IMR-90 (cell line): ENCODE measurements at places on chromosomes 16 and 17.

GRCh38 chr17:37691807-37692206 is 48.6 kb upstream of the DDX52 start:
- H3K4me3 ChIP-seq = no peak overlapping the region
- peaks cover 18% of the 10 kb centered on the region; the same call in 1 of the 2 replicates for H3K27me3 ChIP-seq
- H3K4me1 ChIP-seq = no peaks in the 10 kb centered on the region
- no peak for DNase-seq
- H3K36me3 ChIP-seq = no peaks in the 10 kb centered on the region

- H3K27ac ChIP-seq = no peak overlapping the region
- H3K36me3 ChIP-seq = no peaks in the 10 kb centered on the region
Observed at GRCh38 chr17:8091033-8091687, 3.6 kb upstream of the ALOX12B start.

- H3K36me3 ChIP-seq = no peaks in the 10 kb centered on the region
- DNase-seq = no peak
- H3K4me3 ChIP-seq = no peak overlapping the region
- H3K4me1 ChIP-seq = peaks cover 9% of the 10 kb centered on the region
Observed at GRCh38 chr17:47989700-47990099, 18.8 kb downstream of the CDK5RAP3 start.

GRCh38 chr17:36992701-36993100 is 43.9 kb downstream of the AATF start:
- H3K36me3 ChIP-seq = peaks cover 37% of the 10 kb centered on the region
- no peak overlapping the region for H3K4me3 ChIP-seq
- H3K4me1 ChIP-seq = peaks cover 2% of the 10 kb centered on the region
- DNase-seq = no peak

DNA sequence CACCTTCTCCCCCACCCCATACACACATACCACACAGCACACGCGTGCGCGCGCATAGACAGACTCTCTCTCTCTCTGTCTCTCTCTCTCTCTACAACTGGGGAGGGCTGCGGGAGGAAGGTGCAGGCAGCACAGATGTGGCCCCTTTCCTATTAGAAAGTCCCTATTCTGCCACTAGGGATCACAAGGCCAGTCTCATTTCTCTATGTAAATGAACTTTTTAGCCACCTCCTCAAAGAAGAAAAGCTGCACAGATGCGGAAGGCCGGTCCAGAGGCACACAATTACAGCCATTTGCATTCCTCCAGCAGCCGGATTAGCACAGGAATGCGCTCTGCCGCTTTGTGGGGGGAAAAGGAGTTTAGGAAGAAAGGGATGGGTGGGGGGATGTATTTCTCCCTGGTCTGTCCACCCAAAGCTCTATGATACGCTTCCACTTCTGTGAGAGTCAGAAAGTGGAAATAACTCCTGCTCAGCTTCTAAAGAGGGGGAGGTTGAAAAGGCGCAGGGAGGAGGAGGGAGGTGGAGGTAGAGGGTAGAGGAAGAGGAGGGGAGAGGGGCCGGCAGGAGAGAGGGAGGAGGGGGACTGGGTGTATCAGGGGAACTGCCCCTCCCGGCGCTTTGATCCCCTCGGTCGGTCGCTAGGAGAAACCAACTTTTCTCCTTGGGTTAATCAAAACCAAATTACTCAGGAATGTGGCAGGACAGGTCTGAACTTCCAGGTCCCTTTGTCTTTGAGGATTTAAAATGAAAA is 11.7 kb downstream of the ZFHX3 start:
- no peak overlapping the region for H3K4me3 ChIP-seq
- H3K27me3 ChIP-seq = no peaks in the 10 kb centered on the region
- no peak for DNase-seq
- no peak overlapping the region for H3K27ac ChIP-seq

DNA sequence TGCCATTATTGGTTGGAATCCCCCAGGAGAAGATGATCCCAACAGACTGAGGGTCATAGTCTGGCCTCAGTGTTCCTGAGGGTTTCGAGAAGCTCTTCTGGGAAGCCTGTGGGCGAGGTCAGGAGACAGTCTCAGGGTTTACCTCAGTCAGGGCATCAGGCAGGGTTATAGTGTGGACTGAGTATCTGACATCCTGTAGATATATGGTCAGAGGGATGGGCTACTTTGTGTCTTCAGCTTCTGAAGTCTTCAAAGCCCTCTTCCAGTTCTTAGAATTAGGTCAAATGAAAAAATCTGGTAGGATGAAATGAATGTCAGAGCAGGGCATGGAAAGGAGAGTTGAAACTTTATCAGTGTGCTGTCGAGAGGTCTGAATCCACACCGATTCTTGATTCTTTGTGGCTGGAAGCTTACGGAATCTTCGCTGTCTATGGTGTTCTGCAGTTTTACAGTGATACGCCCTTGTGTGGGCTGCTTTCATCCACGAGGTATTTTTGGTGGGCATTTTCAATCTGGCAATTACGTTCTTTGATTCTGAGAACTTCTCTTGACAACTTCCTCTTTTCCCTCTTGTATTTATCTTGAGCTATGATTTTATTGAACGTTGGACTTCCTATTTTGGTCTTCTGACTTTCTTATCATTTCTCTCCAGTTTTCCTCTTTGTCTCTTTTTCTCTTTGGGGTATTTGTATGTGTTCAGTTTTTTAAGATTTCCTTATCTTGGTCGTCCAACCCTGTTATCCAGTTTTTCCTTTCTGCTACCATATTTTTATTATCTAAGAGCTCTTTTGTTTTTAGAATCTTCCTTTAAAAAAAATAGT is 30.4 kb downstream of the BPTF start:
- no peaks in the 10 kb centered on the region for H3K27me3 ChIP-seq
- peaks cover 10% of the 10 kb centered on the region for H3K36me3 ChIP-seq
- no peak overlapping the region for H3K27ac ChIP-seq
- H3K4me1 ChIP-seq = peaks cover 2% of the 10 kb centered on the region
- H3K4me3 ChIP-seq = no peak overlapping the region
- no peak for DNase-seq

- no peak overlapping the region for H3K4me3 ChIP-seq
- H3K27me3 ChIP-seq = no peaks in the 10 kb centered on the region; the same call in 1 of the 2 replicates
- no peak overlapping the region for H3K27ac ChIP-seq
- peaks cover 2% of the 10 kb centered on the region; the same call in 1 of the 2 replicates for H3K4me1 ChIP-seq
- DNase-seq = no peak
Observed at GRCh38 chr16:11232852-11233726, 22.9 kb downstream of the SOCS1 start.

DNA sequence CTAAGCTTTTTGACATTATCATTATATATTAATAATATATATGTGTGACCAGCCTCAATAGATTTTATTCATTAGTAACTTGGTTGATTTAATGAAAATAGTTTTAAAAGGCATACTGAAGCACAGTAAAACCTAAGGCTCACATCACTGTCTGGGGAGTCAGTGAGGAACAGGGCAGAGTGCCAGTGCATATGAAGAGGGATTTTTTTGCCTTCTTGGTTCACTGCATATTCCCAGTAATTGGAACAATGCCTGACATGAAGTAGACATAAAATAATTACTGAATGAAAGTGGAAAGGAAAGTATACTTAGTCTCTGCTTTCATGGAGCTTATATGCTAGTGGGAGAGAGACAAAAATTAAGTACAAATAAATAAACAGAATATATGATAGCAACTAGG is 81.1 kb downstream of the FTO start:
- peaks cover 6% of the 10 kb centered on the region for H3K4me1 ChIP-seq
- no peaks in the 10 kb centered on the region for H3K27me3 ChIP-seq
- H3K27ac ChIP-seq = no peak overlapping the region
- no peaks in the 10 kb centered on the region for H3K36me3 ChIP-seq

DNA sequence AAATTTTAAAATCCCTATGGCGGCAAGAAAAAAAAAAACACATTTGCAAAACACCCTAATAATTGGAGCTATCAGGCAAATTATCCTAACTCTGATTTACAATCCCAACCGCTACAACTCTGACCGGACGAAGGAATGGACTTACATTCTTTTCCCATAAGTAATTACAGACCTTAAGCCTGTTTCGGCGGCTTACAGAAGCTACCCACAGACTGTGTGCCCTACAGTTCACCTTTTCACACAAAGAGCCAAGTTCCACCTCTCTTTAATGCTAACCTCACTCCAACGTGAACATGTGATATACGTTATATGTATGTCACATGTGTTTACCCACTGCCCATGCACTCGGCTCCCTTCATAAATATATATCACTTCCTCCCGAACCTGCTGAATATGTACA is 8.7 kb upstream of the MEAK7 start:
- no peak overlapping the region for H3K27ac ChIP-seq
- H3K27me3 ChIP-seq = no peaks in the 10 kb centered on the region
- DNase-seq = peak; percentile 80
- H3K4me3 ChIP-seq = no peak overlapping the region

GRCh38 chr16:3364774-3365427 is 9.2 kb downstream of the OR2C1 start:
- H3K4me1 ChIP-seq = no peaks in the 10 kb centered on the region
- peak overlapping the region; percentile 77 for H3K27ac ChIP-seq
- H3K27me3 ChIP-seq = no peaks in the 10 kb centered on the region
- H3K36me3 ChIP-seq = no peaks in the 10 kb centered on the region

DNA sequence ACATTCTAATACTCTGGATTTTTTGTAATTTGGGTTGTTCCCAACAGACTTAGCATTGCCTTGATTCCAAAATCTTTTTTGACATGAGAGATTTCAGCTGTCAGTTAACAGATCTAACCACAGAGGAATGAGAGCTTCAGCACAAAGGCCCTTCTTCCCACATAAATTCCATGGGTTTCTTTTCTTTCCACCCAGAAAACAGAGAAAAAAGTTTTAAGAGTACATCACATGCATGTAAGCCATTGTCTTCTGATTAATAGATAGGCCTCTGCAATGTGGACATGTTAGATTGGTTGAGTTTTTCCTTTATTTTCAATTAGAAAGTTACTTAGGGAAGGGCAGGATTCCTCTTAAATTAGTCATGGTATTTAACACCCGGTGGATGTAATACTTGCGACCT is 939 bp downstream of the MYH8 start:
- DNase-seq = no peak
- H3K27me3 ChIP-seq = no peaks in the 10 kb centered on the region
- no peaks in the 10 kb centered on the region for H3K4me1 ChIP-seq
- H3K4me3 ChIP-seq = no peak overlapping the region
- H3K36me3 ChIP-seq = no peaks in the 10 kb centered on the region

- no peak overlapping the region for H3K4me3 ChIP-seq
- no peaks in the 10 kb centered on the region for H3K4me1 ChIP-seq
- DNase-seq = no peak
- no peaks in the 10 kb centered on the region for H3K27me3 ChIP-seq
Observed at GRCh38 chr16:46613352-46613751, 7.8 kb downstream of the SHCBP1 start.

- H3K4me3 ChIP-seq = no peak overlapping the region
- no peak for DNase-seq
- H3K4me1 ChIP-seq = no peaks in the 10 kb centered on the region
- no peak overlapping the region for H3K27ac ChIP-seq
Observed at GRCh38 chr17:5211458-5211857, 19.8 kb upstream of the ZNF594 start.

- H3K27me3 ChIP-seq = no peaks in the 10 kb centered on the region
- H3K36me3 ChIP-seq = no peaks in the 10 kb centered on the region
- H3K4me3 ChIP-seq = no peak overlapping the region
- peak overlapping the region; percentile 63 for H3K27ac ChIP-seq
Observed at GRCh38 chr16:74611721-74612120, 4.8 kb upstream of the GLG1 start.

DNA sequence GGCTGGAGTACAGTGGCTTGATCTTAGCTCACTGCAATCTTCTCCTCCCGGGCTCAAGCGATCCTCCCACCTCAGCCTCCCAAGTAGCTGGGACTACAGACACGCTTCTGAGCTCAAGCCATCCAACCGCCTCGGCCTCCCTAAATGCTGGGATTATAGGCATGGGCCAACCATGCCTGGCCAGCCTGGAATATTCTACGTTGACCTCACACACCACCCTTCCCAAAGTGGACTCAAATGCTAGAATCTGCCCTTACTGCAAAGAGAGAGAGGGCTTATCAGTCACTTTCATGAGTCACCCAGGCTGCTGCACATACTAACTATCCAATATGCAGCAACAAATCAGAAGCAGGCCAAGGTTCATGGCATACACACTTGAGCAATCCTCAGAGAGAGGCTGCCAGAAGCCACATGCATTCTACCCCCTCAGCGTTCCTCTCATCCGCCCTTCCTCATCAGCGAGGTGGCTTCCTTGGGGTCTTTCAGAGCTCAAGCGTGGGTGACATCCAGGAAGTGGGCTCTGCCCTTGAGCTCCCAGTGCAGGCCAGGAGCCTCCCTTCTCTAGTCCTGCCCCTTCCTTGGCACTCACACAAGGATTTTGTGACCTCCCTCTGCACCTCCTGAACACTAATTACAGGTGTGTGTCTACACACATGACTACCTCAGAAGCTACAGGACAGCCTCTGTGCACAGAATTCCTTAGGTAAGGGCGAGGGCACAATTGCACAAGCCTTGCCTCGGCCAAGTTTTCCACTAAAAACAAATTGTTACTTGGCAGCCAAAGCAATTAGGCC is 24.8 kb upstream of the SIAH1 start:
- no peak overlapping the region for H3K4me3 ChIP-seq

- peaks cover 1% of the 10 kb centered on the region for H3K4me1 ChIP-seq
- no peaks in the 10 kb centered on the region for H3K27me3 ChIP-seq
- H3K4me3 ChIP-seq = no peak overlapping the region
- no peak for DNase-seq
- H3K27ac ChIP-seq = no peak overlapping the region
Observed at GRCh38 chr17:29557739-29558116, 9.1 kb downstream of the ABHD15 start.

GRCh38 chr17:40791111-40791510 is 8.6 kb downstream of the KRT28 start:
- H3K27me3 ChIP-seq = peaks cover 37% of the 10 kb centered on the region
- H3K4me1 ChIP-seq = no peaks in the 10 kb centered on the region
- H3K27ac ChIP-seq = no peak overlapping the region
- no peak overlapping the region for H3K4me3 ChIP-seq
- no peak for DNase-seq

DNA sequence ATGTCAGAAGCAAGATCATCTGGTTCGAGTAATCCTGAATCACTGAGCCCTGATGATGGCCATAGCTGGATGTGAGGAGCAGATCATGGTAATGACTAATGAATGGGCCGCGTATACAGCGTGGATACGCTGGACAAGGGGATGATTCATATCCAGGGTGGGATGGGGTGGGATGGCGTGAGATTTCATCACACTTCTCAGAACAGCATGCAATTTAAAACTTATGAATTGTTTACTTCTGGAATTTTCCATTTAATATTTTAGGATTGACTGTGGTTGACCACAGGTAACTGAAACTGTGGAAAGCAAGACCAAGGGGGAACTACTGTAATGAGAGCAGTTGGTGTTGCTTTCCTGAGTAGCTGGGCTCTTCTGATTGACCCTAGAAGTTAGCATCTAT is 225.5 kb downstream of the STX8 start:
- no peaks in the 10 kb centered on the region for H3K27me3 ChIP-seq
- peak overlapping the region; percentile 41; the same call in 1 of the 2 replicates for H3K27ac ChIP-seq
- H3K36me3 ChIP-seq = no peaks in the 10 kb centered on the region
- DNase-seq = peak; percentile 98
- H3K4me3 ChIP-seq = no peak overlapping the region

- DNase-seq = no peak
- H3K36me3 ChIP-seq = no peaks in the 10 kb centered on the region
- H3K27me3 ChIP-seq = no peaks in the 10 kb centered on the region
- no peak overlapping the region for H3K27ac ChIP-seq
- no peak overlapping the region for H3K4me3 ChIP-seq
Observed at GRCh38 chr16:53779186-53779585, 75.2 kb downstream of the FTO start.

GRCh38 chr16:54288030-54288834 is 1.6 kb upstream of the IRX3 start:
- H3K4me3 ChIP-seq = no peak overlapping the region
- H3K27me3 ChIP-seq = peaks cover 89% of the 10 kb centered on the region
- H3K27ac ChIP-seq = no peak overlapping the region
- H3K4me1 ChIP-seq = peaks cover 2% of the 10 kb centered on the region; the same call in 1 of the 2 replicates

GRCh38 chr16:31118223-31119155 is 1.0 kb downstream of the KAT8 start:
- H3K4me1 ChIP-seq = 0 out of 2 replicates have a peak, but pooled peaks cover 3% of the 10 kb centered on the region
- H3K4me3 ChIP-seq = peak overlapping the region; percentile 66
- H3K27me3 ChIP-seq = no peaks in the 10 kb centered on the region
- peaks cover 16% of the 10 kb centered on the region for H3K36me3 ChIP-seq
